ENCODE measurements at places on chromosomes 3 and 15. TPM values are rescaled to one million over a fixed set of nuclear protein-coding genes. Genes with fewer than 3 reads are reported as not detected.

The BCL2A1 gene
- total RNA-seq, result 0.86 TPM

GRCh38 chr3:104952146-104952972 is 414.4 kb upstream of the ALCAM start:
- no peaks in the 10 kb centered on the region for H3K36me3 ChIP-seq
- H3K4me3 ChIP-seq, result no peak overlapping the region
- H3K27ac ChIP-seq, result no peak overlapping the region
- no peaks in the 10 kb centered on the region for H3K27me3 ChIP-seq
- no peak for DNase-seq

DNA sequence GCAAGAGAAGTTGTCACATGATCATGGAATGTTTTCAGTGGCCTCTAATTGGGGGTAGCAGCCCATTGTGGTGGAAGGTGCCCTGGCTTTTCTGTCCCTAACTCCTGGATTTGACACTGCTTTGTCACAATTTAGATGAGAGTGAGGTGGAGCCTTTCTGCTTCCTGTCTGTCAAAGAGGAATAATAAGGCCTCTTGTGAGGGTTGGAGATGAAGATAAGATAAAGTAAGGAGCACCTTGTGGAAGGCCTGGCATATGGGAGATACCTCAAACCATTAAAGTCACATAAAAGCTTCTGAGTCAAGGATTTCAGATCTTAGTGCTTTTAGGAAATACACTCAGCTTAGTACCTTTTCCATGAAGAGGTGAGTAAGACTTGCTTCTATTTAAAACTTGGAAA is 172.6 kb upstream of the FAM3D start:
- H3K4me1 ChIP-seq, result no peaks in the 10 kb centered on the region
- H3K27me3 ChIP-seq, result no peaks in the 10 kb centered on the region
- no peak overlapping the region for H3K4me3 ChIP-seq

The TF gene
- total RNA-seq, result 18.6 TPM

GRCh38 chr15:85490856-85491255 is 110.5 kb downstream of the AKAP13 start:
- no peaks in the 10 kb centered on the region for H3K4me1 ChIP-seq
- H3K4me3 ChIP-seq, result no peak overlapping the region
- no peak overlapping the region for H3K27ac ChIP-seq

DNA sequence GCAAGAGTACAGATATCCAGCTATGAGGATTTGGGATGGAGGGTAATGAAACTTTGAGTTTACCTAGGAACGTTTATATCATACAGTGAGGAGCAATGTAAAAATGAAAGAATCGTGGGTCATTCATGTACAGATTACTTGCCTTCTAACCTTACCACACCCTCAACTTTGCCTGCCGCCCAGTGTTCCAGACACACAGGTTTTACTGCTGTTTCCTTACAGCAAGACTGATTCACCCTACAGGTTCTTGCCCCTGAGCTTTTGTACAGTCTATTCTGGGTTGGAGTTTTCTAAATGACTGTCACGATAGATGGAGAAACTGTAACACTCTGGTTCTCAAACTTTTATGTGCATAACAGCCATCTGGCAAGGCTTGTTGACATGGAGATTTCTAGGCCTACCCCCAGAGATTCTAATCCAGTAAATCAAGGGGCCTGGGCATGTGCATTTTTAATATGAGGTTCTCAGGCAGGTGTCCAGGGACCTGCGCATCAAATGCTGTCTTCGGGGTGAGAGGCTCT is 6.6 kb upstream of the TPRG1 start:
- peak; percentile 83 for DNase-seq
- no peaks in the 10 kb centered on the region for H3K4me1 ChIP-seq
- H3K27me3 ChIP-seq, result no peaks in the 10 kb centered on the region
- peak overlapping the region; percentile 62 for H3K27ac ChIP-seq
- H3K4me3 ChIP-seq, result no peak overlapping the region

- H3K27ac ChIP-seq, result no peak overlapping the region
- H3K4me1 ChIP-seq, result no peaks in the 10 kb centered on the region
- no peaks in the 10 kb centered on the region for H3K36me3 ChIP-seq
- no peak for DNase-seq
- H3K4me3 ChIP-seq, result no peak overlapping the region
Measured at GRCh38 chr3:16359331-16359730, 94.3 kb downstream of the OXNAD1 start.

GRCh38 chr3:23574822-23575315 is 230.9 kb upstream of the UBE2E1 start:
- no peaks in the 10 kb centered on the region for H3K36me3 ChIP-seq
- H3K27ac ChIP-seq, result no peak overlapping the region
- no peak overlapping the region for H3K4me3 ChIP-seq
- H3K27me3 ChIP-seq, result no peaks in the 10 kb centered on the region
- no peak for DNase-seq

DNA sequence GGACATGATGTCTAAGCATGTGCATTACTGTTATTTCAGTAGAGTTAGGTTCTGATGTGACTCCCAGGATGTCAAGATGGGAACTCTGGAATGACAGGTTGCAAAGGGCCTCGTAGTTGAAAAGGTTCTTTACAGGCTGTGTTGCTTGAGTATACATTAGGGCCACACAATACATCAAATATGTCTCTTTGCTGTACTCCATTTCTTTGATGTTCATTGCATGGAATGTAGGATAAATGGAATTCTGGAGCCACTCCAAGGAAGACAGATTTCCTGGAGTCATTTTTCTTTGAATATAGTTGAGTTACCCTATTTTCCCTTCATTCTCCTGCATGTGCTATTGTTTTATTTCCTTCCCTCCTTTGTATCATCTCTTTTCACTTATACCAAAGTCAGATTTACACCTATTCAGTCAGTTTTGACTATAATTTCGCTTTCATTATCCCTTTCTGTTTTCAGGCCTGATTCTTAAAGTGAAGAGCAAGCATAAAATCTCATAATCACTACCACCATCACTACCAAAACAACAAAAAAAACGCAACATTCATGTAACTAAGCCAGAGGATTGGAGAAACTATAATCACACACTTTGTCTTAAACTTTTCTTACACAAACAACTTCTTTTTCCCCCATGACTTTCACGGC is 61.2 kb upstream of the PTX3 start:
- H3K36me3 ChIP-seq, result no peaks in the 10 kb centered on the region
- no peak for DNase-seq
- H3K27ac ChIP-seq, result no peak overlapping the region
- no peaks in the 10 kb centered on the region for H3K4me1 ChIP-seq
- H3K4me3 ChIP-seq, result no peak overlapping the region

GRCh38 chr3:79249701-79250100 is 518.1 kb downstream of the ROBO1 start:
- no peaks in the 10 kb centered on the region for H3K36me3 ChIP-seq
- H3K4me3 ChIP-seq, result no peak overlapping the region
- no peak for DNase-seq
- no peaks in the 10 kb centered on the region for H3K27me3 ChIP-seq
- no peaks in the 10 kb centered on the region for H3K4me1 ChIP-seq
- H3K27ac ChIP-seq, result no peak overlapping the region

DNA sequence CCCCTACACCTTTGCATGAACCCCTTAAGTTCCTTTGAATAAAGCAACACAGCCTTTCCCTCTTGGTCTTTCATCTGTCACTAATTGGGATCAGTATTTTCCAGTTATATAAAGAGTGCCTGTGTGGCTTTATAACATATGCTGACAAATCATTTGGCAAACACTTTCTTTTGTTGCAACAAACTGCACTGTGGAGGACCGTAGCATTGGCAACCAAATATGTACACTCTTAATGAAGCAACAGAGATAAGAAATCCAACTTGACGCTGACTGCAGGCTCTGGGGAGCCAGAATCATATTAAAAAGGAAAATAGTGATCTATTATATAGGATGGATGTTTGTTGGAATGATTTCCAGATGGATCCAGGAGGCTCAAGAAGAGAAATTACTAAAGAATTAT is 120.1 kb upstream of the PRICKLE2 start:
- no peaks in the 10 kb centered on the region for H3K27me3 ChIP-seq
- H3K27ac ChIP-seq, result peak overlapping the region; percentile 2
- H3K36me3 ChIP-seq, result no peaks in the 10 kb centered on the region
- DNase-seq, result no peak
- no peaks in the 10 kb centered on the region for H3K4me1 ChIP-seq

- peaks cover 8% of the 10 kb centered on the region for H3K36me3 ChIP-seq
- H3K27me3 ChIP-seq, result no peaks in the 10 kb centered on the region
- no peak overlapping the region for H3K27ac ChIP-seq
Measured at GRCh38 chr15:74635228-74635627, 19.6 kb downstream of the CLK3 start.

DNA sequence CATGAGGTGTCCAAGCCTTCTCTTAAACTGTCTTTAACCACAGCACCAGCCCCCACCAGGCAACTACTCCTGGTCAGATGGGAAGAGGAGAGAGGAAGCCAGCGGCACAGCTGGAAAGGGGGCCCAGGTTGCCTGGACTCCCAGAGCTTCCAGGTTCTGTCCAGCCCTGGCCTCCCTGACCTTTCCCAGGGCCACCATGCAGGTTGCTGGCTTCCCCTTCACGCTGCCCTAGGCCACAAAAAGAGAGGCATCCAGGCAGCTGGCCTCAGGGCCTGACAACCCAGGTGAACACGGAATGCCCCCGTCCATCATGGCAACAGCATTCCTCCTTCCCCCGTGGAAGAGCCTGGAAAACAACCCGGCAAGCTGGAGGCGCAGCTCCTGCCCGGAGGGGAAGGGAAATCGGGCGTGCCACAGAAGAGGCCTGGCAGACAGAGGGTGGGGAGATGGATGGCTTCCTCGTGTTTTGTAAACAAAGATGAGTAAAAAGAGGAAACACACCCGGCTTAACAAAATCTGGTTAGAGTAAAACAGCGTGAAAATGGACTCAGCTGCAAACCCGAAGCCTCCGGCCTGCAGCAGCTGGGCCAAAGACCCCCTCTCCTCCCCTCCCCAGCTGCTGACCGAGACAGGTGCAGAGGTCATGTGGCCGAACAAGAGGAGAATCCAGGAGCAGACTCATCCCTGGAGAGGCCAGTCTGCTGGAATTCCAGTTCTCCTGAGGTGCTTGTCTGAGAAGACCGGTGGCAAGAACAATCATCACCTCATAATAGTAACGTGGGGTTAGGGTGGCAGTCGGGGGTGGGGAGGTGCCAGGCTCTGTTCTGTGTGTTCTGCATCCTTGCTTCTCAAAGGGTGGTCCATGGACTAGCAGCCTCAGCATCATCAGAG is 15.5 kb downstream of the BMF start:
- peaks cover 15% of the 10 kb centered on the region for H3K4me1 ChIP-seq
- H3K27me3 ChIP-seq, result no peaks in the 10 kb centered on the region
- DNase-seq, result peak; percentile 57
- H3K4me3 ChIP-seq, result no peak overlapping the region

The EFL1 gene
- 38.9 TPM for total RNA-seq

DNA sequence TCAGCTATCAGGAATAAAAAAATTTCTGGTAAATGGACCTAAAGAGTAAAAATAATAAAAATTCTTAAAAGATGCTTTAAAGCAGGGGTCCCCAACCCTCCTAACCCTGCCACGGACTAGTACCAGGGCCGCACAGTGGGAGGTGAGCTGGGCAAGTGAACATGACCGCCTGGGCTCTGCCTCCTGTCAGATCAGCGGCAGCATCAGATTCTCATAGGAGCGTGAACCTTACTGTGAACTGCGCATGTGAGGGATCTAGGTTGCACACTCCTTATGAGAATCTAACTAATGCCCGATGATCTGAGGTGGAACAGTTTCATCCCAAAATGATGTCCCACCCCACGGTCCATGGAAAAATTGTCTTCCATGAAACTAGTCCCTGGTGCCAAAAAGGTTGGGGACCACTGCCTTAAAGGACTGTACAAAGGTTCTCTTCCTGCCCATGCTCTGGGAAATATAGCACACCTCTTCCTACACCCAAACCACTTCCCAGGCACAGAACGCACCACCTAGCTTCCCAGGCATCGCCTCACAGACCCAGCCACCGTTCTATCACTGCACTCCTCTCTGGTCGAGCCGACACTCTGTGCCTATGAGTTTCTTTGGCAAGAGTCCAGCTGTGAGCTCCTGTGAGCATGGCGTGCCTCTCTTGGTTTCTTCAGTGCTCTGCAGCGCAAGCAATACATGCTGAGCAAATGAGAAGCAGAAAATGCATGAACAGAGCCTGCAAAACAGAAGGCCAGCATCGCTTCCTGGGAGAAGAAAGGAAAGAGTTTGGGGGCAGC is 104.9 kb downstream of the OCA2 start:
- no peak overlapping the region for H3K27ac ChIP-seq
- DNase-seq, result peak; percentile 5
- H3K36me3 ChIP-seq, result no peaks in the 10 kb centered on the region
- H3K27me3 ChIP-seq, result no peaks in the 10 kb centered on the region
- H3K4me3 ChIP-seq, result no peak overlapping the region

The ERICH6 gene
- not detected for total RNA-seq

The SCAANT1 gene
- total RNA-seq, result not detected

DNA sequence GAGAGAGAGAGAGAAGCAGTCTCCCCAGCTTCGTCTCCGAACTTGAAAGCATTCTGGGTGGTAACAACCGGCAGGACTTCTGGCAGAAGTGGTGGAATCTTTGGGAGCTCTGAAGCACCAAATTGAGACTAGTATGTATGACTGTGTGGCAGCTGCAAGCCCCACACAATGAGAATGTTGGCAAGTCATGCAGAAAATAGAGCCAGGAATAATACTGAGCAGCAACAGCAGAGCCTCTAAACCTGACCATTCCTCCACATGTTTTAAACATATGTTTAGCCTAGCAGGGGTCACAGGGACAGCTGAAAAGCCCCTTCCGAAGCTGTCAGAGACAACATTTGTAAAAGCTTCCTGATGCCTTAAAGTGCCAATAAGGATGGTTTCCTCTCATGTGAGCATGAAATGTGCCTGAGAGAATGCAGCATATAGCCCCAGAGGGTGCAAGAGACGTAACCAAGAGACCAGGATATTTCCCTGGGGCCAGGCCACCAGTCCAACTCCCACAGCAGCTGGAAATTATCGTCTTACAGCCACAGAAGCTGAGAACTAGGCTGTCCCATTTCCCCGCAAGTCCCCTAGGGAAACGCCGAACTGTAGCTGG is 178.6 kb upstream of the CCDC54 start:
- no peak overlapping the region for H3K4me3 ChIP-seq
- no peaks in the 10 kb centered on the region for H3K4me1 ChIP-seq
- H3K36me3 ChIP-seq, result no peaks in the 10 kb centered on the region
- H3K27ac ChIP-seq, result no peak overlapping the region
- DNase-seq, result no peak

The FBXL2 gene
- 1.1 TPM for total RNA-seq

- no peaks in the 10 kb centered on the region for H3K27me3 ChIP-seq
- H3K27ac ChIP-seq, result no peak overlapping the region
- DNase-seq, result no peak
- H3K36me3 ChIP-seq, result no peaks in the 10 kb centered on the region
- H3K4me1 ChIP-seq, result no peaks in the 10 kb centered on the region
Measured at GRCh38 chr15:101504373-101504772, 14.9 kb upstream of the PCSK6 start.

The TLR9 gene
- 0.27 TPM for total RNA-seq

DNA sequence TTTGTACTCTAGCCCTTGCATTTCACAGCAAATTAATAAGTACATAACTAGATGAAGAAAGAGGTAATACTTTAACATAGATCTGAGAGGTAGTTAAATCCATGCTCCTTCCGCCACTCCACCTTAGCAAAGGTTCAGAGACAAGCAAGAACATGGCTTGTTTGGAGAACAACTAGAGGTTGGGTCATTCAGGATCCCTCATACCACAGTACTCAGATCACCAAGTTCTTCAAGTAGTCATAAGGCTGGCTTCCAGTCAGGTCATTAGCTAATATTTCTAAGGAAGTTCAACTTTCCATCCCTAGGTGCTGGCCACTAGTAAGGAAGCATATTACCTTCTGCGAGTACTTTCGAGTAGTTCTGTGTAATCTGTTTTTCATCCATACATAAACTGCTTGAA is 44.1 kb downstream of the CD200R1 start:
- H3K36me3 ChIP-seq, result no peaks in the 10 kb centered on the region
- no peak for DNase-seq
- H3K27me3 ChIP-seq, result no peaks in the 10 kb centered on the region
- H3K27ac ChIP-seq, result no peak overlapping the region

The TGM5 gene
- total RNA-seq, result not detected

The PP2D1 gene
- total RNA-seq, result not detected
